Vagina (tissue), 2 donors: ENCODE measurements at places on chromosomes 16 and 17. TPM values are rescaled to one million over a fixed set of nuclear protein-coding genes. Genes with fewer than 3 reads are reported as not detected.

ITGAX gene
- total RNA-seq: 4.4 TPM

C1QL1 gene
- total RNA-seq: 6.9 TPM

CLDN7 gene
- 75.9 TPM for total RNA-seq

- peaks cover 51% of the 10 kb centered on the region for H3K36me3 ChIP-seq
- no peaks in the 10 kb centered on the region for H3K27me3 ChIP-seq
- no peak for DNase-seq
- no peak overlapping the region for H3K4me3 ChIP-seq
- no peaks in the 10 kb centered on the region for H3K4me1 ChIP-seq
- no peak overlapping the region for H3K27ac ChIP-seq
Observed at GRCh38 chr17:16048811-16049449, 49.3 kb downstream of the TTC19 start.

DNA sequence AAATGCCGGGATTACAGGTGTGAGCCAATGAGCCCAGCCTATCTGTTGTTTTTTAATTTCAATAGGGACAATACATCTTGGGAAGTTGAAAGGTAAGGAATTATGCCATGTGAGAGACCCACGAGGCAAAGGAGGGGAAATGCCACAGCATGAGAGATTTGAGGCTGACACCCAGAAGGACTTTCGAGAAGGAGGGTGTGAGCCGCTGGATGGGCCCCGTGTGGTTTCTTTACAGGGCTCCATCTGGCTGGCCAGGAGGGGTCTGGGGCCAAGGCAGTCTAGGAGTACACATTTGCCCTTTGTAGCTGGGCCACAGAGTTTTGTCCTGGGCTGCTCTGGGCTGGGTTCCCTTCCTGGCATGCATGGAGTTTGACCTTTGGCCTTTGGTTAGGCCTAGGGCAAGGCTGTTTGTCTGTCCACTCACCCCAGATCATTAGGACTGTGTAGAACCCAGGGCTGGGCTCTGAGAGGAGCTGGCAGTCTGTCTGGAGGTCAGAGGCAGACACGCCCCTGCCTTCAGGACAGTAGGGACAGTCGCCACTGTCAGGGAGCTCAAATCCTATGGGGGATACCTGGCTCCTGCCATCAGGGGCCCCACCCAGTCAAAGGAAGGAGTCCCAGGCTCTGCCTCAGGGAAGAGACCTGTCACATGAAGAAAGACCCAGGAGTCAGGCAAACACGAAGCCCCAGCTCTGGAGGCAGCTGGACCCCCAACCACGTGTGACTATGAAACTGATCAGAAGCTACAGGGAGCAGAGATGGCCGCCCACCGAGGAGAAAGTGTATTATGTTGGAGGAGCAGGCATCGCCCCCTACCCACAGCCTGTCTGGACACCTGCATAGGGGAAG lies 24.2 kb upstream of the NXPH3 start:
- H3K27ac ChIP-seq: no peak overlapping the region
- DNase-seq: no peak
- H3K4me3 ChIP-seq: no peak overlapping the region
- H3K36me3 ChIP-seq: no peaks in the 10 kb centered on the region
- H3K4me1 ChIP-seq: peaks cover 21% of the 10 kb centered on the region
